NAMALWA (cell line): ENCODE measurements at places on chromosomes 1 and 21.

GRCh38 chr1:26289158-26290059, 9.5 kb downstream of the SH3BGRL3 start:
- DNase-seq, result peak; percentile 97

DNA sequence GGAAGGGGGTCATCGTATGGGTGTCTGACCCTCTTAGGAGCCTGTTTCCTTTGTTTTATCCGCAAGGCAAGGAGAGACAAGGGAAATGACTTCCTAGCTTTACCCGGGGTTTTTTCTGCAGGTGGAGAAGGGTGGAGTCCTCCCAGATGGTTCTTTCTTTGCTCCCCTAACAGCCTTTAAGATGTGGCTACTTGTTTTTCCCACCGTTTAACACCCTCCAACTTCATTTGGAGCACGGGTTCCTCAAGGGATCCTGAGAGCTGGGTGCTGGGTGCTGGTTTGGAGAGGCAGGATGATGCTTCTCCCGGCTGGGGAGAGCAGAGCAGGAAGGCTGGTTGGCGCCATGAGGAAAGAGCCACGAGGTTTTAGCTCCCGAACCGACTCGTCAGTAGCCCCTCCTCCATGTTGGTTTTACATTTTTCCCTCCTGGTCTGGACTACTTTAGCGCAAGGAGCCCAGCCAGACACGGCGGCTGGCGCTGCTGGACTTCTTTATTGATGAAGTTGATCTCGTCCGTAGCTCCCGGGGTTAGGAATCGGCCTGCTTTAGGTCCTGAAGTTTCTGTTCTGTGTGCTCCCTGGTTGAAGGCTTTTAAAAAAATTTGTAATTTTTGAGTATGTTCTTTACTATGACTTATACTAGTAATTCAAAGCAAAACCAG, 1.4 kb downstream of the UCK2 start:
- peak; percentile 79 for DNase-seq

GRCh38 chr21:15908187-15908586, 178.4 kb downstream of the USP25 start:
- no peak for DNase-seq

GRCh38 chr1:10271869-10272268, 61.5 kb downstream of the KIF1B start:
- no peak for DNase-seq

DNA sequence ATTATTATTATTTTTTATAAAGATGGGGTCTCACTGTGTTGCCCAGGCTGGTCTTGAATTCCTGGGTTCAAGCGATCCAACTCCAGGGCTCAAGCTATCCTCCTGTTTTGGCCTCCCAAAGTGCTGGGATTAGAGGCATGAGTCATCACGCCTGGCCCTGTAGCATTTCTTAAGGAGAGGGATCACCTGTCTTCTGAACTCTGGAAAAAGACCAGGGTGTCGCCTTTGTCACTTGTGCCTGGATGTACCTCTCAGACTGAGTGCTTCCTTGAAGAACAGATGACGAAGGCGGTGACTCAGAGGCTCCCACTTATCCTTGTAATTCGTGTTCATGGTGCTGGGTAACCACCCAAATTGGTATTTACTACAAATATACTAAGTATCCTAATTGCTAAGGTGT, 2.4 kb upstream of the CGN start:
- no peak for DNase-seq

- DNase-seq, result no peak
Measured at GRCh38 chr21:15061747-15062605, 2.8 kb downstream of the NRIP1 start.

DNA sequence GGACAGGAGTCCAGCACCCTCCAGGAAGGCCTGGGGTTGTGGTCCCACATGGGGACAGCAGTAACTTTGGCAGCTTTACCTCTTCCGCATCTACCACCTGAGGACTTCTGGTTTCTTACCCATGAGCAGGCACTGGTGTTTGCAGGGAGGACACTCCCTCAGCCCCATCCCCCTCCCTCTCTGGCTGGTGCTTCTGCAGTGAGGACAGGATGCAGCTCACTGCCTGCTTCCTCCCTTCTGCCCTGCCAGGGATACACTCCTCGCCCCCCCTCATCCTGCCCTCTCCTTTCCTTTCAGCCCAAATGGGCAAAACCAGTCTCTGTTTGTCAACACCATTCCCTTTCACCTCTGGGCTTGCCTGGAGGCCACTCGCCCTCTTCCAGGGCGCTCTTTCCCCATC, 62.4 kb downstream of the KIRREL1 start:
- no peak for DNase-seq

- DNase-seq, result no peak
Measured at GRCh38 chr1:11649624-11650330, 4.5 kb downstream of the FBXO2 start.

DNA sequence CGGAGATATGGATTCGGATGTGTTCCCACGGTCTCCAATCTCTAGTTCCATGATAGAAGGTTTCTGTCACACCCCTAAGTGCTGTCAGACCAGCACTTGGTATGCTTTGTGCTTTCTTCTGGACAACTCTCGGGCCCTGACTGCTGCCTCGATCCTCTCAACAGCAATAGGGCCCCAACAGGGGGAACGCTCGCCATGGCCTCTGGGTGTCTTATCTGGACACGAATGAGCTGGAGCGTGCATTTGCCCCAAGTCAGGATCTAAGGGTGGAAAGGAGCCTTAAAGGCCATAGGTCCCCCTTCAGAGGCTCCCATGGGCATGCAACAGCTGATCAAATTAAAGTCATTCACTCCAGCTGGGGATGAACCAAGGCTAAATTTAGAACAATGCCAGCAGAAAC, 76.8 kb downstream of the TCP10L start:
- no peak for DNase-seq
